ENCODE measurements at places on chromosomes 7 and 10. TPM values are rescaled to one million over a fixed set of nuclear protein-coding genes. Genes with fewer than 3 reads are reported as not detected.

DNA sequence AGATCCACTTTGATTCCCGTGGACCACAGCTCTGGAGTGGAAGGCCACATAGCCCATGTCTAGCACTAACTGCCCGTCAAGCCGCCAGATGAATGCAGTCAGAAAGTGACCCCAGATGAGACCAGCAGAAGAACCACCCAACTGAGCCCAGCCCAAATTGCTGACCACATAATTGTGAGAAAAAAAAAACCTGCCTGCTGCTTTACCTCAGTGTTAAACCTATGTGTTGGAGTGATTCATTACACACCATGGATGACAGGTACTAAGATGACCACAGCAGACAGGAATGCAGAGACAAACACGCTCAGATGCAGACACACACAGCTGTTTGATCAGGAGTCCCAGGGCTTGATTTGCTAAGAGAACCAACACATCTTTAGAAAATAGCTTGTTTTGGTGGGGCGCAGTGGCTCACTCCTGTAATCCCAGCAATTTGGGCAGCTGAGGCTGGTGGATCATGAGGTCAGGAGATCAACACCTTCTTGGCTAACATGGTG is 168.1 kb upstream of the PPP2R2D start:
- no peaks in the 10 kb centered on the region for H3K36me3 ChIP-seq
- H3K4me3 ChIP-seq = no peak overlapping the region
- H3K4me1 ChIP-seq = no peaks in the 10 kb centered on the region
- no peaks in the 10 kb centered on the region for H3K27me3 ChIP-seq
- no peak overlapping the region for H3K27ac ChIP-seq

DNA sequence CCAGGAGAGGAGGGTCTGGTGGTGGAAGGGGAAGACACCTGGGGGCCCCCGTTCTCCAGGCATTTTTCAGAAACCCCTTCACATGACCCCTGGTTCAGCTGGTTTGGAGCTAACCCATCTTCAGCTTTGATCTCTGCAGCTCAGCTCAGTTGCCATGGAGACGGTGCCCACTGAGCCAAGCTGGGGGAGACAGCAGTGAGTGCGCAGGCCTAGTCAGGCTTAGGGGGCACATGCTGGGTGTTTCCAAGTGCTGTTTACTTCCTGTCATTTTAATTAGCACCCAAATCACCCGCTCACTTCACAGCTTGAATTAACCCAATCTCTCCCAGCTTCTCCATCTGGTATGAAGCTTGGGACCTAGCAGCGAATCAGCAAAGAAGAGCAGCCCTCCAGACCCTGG is 9.0 kb downstream of the SPOCK2 start:
- no peaks in the 10 kb centered on the region for H3K4me1 ChIP-seq
- no peak overlapping the region for H3K27ac ChIP-seq
- H3K4me3 ChIP-seq = no peak overlapping the region
- no peaks in the 10 kb centered on the region for H3K36me3 ChIP-seq
- peaks cover 58% of the 10 kb centered on the region for H3K27me3 ChIP-seq

DNA sequence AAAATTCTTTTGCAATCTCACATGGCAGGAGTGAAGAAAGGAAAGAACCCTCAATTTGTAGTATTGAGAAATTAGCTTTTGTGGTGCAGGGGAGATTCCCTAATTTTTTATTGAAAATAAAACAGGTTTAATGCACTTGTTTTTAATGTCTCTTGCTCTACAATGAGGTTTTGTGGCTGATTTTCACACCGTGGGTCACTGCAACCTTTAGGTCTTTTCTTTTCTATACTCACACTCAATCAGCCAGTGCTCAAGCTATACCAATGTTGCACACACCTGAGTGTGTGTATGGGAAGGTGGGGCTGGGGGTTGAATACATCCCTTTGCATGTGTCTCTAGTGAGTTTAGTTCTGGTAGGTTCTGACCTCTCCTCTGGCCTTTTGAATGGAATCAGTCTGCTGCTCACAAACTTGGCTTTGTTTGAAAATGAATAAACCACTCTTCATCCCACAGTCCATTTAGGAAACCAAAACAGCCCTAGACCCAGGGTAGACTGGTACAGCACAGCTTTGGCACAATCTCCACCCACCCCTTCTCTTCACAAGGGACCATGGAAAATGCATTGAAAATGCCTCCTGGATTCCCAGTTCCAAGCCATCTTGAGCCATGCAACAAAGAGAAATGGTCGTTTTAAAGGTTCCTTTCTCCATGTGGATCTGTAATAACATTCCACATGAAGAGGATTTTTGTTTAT is 411.5 kb downstream of the SFMBT2 start:
- no peaks in the 10 kb centered on the region for H3K27me3 ChIP-seq
- H3K36me3 ChIP-seq = no peaks in the 10 kb centered on the region
- no peak overlapping the region for H3K27ac ChIP-seq
- no peak for DNase-seq
- no peaks in the 10 kb centered on the region for H3K4me1 ChIP-seq

DNA sequence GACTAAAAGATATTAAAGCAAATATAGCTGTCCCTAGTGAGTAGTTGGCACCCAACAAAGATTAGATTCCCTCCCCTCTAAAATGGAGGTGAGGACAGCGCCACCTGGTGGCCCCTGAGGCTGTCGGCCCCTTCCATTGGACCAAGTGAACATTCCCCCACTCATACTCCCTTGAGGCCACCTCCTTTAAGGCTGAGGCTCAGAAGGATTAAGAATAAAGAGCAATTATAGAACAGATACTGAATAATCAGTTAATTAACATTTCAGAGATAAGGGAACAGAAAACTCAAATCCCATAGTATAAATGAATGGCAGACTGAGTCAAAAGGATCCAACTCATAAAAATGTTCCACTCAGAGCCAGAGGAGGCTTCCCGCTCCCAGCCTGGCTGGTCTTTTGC is 130.4 kb upstream of the GHITM start:
- no peak overlapping the region for H3K4me3 ChIP-seq
- DNase-seq = no peak
- no peaks in the 10 kb centered on the region for H3K27me3 ChIP-seq
- no peaks in the 10 kb centered on the region for H3K36me3 ChIP-seq
- H3K4me1 ChIP-seq = no peaks in the 10 kb centered on the region

DNA sequence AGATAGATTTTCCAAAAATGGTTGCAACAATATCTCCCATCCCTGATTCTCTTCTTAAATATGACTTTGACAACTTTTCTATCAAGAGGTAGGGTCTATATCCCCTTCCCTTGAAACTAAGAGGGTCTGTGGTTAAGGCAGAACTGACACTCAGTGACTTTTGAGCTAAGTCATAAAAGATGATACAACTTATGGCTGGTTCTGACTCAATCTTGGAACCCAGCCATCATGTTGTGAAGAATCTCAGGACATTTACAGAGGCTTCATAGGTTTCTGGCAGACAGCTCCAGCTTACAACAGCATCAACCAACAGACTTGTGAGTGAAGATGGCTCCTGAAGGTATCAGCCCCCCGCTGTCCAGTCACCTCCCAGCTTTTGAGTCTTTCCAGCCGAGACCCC is 203.5 kb downstream of the RNLS start:
- H3K27me3 ChIP-seq = no peaks in the 10 kb centered on the region
- peak; percentile 82 for DNase-seq
- H3K36me3 ChIP-seq = no peaks in the 10 kb centered on the region
- H3K27ac ChIP-seq = no peak overlapping the region
- H3K4me3 ChIP-seq = no peak overlapping the region

The TSPAN14 gene
- total RNA-seq = 13.3 TPM

DNA sequence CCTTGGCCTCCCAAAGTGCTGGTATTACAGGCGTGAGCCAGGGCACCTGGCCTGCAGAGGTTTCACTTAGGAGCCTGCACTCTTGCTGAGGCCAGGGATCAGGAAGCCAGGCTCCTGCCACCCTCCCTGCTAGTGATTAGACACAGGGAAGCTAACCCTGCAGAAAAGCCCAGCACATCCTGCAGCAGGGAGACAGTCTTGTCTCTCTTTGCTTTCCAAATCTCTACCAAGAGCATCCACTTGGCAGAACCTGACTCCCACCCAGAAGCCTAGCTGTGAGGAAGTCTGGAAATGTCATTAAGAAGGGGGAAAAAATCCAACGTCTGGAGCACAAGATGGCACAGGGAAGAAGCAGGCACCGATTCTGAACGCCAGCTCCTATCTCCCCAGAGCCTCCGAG is 8.0 kb upstream of the FAM171A1 start:
- H3K27me3 ChIP-seq = peaks cover 34% of the 10 kb centered on the region
- H3K4me3 ChIP-seq = no peak overlapping the region
- no peak overlapping the region for H3K27ac ChIP-seq
- H3K4me1 ChIP-seq = no peaks in the 10 kb centered on the region

- DNase-seq = no peak
- no peak overlapping the region for H3K4me3 ChIP-seq
- H3K36me3 ChIP-seq = no peaks in the 10 kb centered on the region
- H3K27me3 ChIP-seq = no peaks in the 10 kb centered on the region
Observed at GRCh38 chr10:3424111-3424851, 251.7 kb upstream of the PITRM1 start.

- no peak overlapping the region for H3K4me3 ChIP-seq
- no peak for DNase-seq
- H3K27ac ChIP-seq = no peak overlapping the region
- no peaks in the 10 kb centered on the region for H3K4me1 ChIP-seq
Observed at GRCh38 chr7:123849855-123850254, 4.9 kb downstream of the HYAL4 start.

GRCh38 chr7:74684473-74684872 is 27.0 kb downstream of the GTF2I start:
- H3K4me1 ChIP-seq = no peaks in the 10 kb centered on the region
- no peak overlapping the region for H3K27ac ChIP-seq
- no peaks in the 10 kb centered on the region for H3K27me3 ChIP-seq

The ZNF32 gene
- 21.4 TPM for total RNA-seq

- H3K36me3 ChIP-seq = peaks cover 35% of the 10 kb centered on the region
- H3K4me1 ChIP-seq = peaks cover 9% of the 10 kb centered on the region
- H3K27ac ChIP-seq = no peak overlapping the region
- DNase-seq = no peak
- H3K27me3 ChIP-seq = no peaks in the 10 kb centered on the region
- H3K4me3 ChIP-seq = no peak overlapping the region
Observed at GRCh38 chr10:124972637-124973036, 30.7 kb downstream of the ZRANB1 start.

- no peaks in the 10 kb centered on the region for H3K36me3 ChIP-seq
- peaks cover 24% of the 10 kb centered on the region for H3K4me1 ChIP-seq
- no peak overlapping the region for H3K4me3 ChIP-seq
- peak overlapping the region; percentile 37 for H3K27ac ChIP-seq
- no peak for DNase-seq
Observed at GRCh38 chr10:17215782-17216122, 12.3 kb upstream of the VIM start.

DNA sequence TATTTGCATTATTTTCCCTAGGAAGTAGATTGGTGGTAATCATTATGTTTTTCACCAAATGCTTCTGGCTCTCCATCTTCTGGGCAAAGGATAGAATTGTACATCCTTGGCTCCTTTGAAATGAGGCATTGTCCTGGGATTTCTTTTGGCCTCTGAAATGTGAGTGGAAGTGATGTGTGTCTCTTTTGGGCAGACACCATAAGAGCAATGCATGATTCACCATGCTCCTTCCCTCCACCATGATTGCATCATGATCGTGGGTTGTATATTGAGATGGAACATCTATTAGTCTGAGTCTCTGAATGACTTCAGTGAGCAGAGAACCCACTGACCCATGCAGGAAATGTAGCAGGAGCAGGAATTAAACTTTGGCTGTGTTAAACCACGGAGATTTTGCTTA is 49.2 kb downstream of the ADRA2A start:
- no peaks in the 10 kb centered on the region for H3K36me3 ChIP-seq
- no peak overlapping the region for H3K4me3 ChIP-seq
- no peak overlapping the region for H3K27ac ChIP-seq
- no peaks in the 10 kb centered on the region for H3K4me1 ChIP-seq

DNA sequence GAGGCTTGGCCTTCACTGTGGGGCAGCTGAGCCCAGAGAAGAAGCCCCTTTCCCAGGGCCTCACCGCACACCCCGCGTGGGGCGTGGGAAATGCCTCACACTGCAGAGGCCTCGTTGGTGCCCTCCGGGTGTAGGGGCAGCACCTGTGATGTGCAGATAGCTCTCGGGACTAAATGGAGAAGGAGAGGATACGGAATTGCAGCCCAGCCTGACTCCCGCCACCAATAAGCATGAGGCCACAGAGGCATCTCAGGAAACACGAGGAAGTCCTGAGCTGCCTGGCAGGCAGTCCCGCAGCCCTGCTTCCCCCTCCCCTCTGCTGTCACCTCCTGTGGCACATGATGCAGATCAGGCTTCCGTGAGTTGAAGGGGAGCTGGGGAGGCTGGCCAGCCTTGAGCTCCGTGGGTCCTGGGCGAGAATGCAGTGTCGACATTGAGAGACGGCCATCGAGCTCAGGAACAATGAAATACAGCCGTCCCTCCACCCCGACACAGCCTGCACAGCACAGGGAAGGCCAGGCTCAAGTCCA is 59.6 kb upstream of the PPP2R2D start:
- no peaks in the 10 kb centered on the region for H3K4me1 ChIP-seq
- H3K36me3 ChIP-seq = no peaks in the 10 kb centered on the region
- no peak for DNase-seq
- no peak overlapping the region for H3K4me3 ChIP-seq
- H3K27ac ChIP-seq = no peak overlapping the region

- no peaks in the 10 kb centered on the region for H3K36me3 ChIP-seq
- no peaks in the 10 kb centered on the region for H3K4me1 ChIP-seq
- H3K27me3 ChIP-seq = peaks cover 8% of the 10 kb centered on the region
- no peak within 1 kb of the TSS for H3K4me3 ChIP-seq
Observed at GRCh38 chr10:67696029-67696428, at the start of gene CTNNA3. TSS of gene CTNNA3 (minus strand) at chr10:67696195.

DNA sequence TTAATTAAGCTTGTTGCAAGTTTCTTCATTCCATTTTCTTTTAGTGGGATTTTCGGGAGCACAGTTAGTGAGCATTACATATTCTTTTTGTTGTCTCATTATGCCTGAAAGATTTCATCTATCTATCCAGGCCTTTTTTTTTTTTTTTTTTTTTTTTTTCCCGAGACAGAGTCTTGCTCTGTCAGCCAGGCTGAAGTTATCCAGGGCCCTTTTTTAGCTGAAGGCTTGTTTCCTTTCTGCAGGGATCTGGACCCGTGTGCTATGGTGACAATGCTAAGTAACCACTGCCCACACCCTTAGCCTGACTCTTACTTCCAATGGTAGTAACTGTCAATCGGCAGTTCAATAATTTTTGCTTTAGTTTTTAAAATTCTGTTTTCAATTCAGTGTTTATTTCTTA is 190.8 kb upstream of the MTPN start:
- no peaks in the 10 kb centered on the region for H3K36me3 ChIP-seq
- H3K27ac ChIP-seq = no peak overlapping the region
- no peak overlapping the region for H3K4me3 ChIP-seq
- DNase-seq = no peak
- H3K4me1 ChIP-seq = no peaks in the 10 kb centered on the region

DNA sequence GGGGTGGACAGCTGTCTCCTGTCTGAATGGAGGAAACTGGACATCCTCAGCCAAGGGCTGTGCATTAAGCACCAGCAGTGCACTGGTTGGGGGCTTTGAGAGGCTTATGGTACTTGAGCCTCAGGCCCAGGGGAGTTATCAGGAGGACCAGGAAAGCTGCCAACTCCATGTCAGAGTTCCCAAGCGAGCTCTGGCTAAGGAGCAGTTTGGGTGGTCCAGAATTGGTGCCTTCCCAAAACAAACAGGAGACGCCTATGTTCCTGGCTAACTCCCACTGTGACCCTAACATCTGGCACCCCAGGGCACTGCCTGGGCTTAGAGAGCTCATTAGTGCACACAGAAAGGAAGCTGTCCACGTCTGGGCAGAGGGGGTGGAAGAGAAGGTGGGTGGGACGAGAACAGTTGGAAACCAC is 408.6 kb upstream of the NPVF start:
- H3K4me1 ChIP-seq = no peaks in the 10 kb centered on the region
- H3K4me3 ChIP-seq = no peak overlapping the region
- no peak overlapping the region for H3K27ac ChIP-seq
- DNase-seq = no peak

The AQP1 gene
- total RNA-seq = 0.18 TPM

All from IMR-90 (cell line).